Stimulated activated CD8-positive, alpha-beta memory T cell treated with anti-CD3 and anti-CD28 coated beads, Interleukin-15, amount 100 ng/mL, for 1 hour (primary cell): ENCODE measurements at places on chromosomes 7 and 10.

DNA sequence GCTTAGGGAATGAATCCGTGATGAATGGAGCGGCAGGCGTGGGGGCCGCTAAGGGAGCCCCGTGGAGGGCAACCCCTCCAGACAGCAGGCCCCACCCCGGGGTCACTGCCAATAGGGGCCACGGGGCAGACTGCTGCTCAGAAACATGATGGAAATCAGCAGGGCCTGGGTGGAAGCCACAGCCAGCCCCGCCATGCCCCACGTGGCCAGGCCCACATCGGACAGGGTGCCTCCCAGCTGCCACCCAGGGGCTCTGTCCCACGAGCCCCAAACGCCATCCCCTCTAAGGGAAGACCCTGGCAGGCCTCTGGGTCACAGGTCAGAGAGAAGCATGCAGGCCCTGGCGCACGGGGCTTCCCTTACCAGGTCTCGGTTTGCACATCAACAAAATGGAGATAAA is 28.4 kb downstream of the TNRC18 start:
- DNase-seq: no peak

DNA sequence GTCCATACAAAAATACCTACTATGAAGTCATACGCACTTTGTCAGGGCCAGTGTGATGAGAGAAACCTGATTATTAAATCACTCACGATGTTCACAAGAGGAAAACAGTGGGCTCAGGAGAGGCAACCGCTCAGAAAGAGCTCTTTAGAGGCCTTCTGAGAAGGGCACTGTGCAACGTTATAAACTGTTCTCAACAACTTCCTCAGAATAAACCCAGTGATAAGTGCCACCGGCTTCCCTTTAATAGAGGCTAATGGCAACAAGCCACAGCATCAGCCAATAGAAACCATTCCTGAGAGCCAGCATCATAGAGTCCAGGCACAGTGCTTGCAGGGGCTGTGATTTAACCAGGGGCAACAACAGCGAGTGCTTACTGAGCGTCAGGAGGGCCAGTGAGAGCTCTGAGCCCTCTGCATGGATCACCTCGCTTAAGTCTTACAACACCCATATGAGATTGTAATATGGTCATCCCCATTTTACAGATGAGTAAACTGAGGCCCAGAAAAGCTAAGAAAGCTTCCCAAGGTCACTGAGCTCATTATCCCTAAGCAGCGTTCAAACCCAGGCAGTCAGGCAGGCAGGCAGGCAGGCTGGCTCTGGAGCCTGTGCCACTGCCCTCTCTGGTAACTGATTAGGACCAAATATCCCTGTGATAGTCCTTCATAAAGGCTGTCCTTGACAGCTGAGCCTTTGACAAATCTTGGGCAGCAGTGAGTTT is 30.9 kb upstream of the ATXN7L1 start:
- no peak for DNase-seq

- no peak for DNase-seq
Observed at GRCh38 chr7:47583739-47584535, 2.0 kb upstream of the TNS3 start.

DNA sequence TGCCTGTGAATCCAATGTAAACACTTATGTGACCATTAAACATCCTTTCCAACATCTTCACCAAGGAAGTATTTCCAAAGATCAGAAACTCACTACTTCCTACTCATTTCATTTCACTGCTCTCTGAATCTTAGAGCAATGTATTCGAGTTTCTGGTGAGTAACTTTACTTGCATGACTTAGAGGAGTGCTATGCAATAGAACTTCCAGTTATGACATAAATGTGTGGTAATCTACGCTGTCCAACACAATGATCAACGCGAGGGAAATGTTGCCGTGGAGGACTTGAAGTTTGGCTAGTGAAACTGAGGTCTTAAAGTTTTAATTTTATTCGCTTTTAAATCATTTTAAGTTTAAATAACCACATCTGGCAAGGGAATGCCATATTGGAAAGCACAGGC is 1326.3 kb downstream of the XPNPEP1 start:
- no peak for DNase-seq

GRCh38 chr10:96125142-96125515 is 5.0 kb upstream of the ZNF518A start:
- no peak for DNase-seq

- no peak for DNase-seq
Observed at GRCh38 chr7:1142051-1142635, 17.9 kb downstream of the ZFAND2A start.

DNA sequence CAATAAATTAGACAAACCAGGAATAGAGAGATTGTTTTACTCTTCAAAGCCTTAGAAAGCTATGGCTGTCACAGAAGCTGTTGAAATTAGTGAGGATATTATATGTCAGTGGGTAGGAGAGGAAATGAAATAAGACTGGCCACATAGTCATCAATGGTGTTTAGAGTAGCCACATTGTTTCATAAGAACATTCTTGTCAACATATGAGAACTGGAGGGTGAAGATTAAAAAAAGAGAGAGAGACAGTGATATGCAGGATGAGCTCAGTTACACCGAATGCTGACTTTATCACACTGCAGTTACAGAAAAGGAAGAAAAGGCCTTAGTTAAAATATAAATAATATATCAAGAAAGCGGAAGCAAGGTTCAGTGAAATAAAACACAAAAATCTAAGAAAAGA is 412.0 kb downstream of the CNTNAP2 start:
- no peak for DNase-seq

GRCh38 chr7:55510621-55511020 is 61.7 kb downstream of the VOPP1 start:
- no peak for DNase-seq

GRCh38 chr7:116386674-116387073 is 112.9 kb upstream of the CAV2 start:
- no peak for DNase-seq

- no peak for DNase-seq
Observed at GRCh38 chr10:34491678-34492077, 323.4 kb downstream of the PARD3 start.

DNA sequence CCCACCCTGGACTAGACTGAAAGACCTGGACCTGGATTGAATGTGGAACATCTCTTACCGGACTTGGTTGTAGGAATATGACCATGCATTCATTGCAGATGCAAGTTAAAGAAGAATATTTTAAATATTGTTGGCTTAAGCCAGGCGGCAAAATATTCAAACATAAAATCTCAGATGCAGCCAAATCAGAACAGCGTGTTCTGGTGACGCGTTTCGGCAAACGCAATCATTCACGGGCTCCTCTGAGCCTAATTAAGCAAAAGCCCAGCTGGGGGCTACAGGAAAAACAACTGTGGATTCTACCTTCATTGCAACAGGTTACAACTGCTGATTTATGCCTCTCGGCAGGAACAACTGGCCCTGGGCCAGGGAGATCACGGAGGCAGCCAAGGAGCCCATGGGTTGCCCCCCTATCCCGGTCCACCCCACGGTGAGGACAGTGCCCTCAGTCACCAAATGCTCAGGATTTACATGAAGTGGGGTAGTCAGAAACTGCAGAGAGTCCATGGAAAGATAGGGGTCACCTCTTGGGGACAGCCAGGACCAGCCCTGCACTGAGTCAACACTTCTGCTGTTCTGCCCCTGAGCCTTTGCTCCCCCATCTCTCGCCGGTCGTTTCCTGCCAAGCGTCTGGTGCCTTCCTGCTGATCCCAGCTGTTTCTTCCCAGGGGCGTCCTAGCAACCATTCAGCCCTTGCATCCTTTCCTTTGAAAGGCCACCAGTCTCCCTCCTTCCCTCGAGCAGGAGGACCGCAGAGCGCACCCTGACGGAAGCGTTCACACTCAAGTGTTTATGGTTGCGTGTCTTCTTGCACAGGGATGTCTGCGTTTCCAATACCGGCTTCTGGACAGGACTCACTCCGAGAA is 64.4 kb upstream of the SFMBT2 start:
- DNase-seq: no peak
